ENCODE measurements at places on chromosomes 5 and 9.
A peak's percentile ranks its signal among the peaks of the same experiment; 100 is the strongest.

- DNase-seq = no peak
Observed at GRCh38 chr5:68173007-68173406, 42.5 kb upstream of the PIK3R1 start.

DNA sequence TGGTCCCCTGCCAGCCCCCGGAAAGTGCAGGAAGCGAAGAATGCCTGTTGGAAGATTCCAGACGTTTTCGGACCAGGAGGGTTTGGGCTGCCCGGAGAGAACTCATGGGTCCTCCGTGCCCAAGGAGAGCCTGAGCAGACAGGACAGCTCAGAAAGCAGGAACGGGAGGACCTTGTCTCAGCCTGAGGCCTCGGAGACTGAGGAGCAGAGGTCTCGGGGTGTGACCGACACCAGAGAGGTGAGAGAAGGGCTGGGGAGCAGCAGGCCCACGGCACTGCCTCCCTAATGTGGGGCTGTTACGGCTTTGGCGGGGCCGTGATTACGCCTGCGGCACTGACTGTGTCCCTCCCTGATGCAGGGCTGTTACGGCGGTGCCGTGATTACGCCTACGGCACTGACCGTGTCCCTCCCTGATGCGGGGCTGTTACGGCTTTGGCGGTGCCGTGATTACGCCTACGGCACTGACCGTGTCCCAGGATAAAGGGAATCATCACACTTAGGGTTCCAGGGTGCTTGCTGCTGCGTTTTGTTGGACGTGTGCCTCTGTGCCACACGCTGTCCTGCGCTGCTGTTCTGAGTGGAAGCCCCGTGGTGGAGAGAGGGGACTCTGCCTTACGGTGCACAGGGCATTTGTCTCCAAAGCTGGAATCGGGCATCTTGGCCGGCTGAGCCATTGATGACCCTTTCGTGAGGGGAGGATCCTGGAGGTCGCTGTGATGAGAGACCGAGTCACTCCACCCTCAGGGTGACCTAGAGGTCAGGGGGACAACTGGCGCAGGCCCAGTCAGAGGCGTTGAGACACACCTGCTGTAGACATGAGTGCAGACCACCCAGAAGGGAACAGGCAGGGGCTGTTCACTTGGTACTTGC lies 25.7 kb downstream of the CEP72 start:
- DNase-seq = no peak

GRCh38 chr9:87677776-87678587 lies 47.9 kb upstream of the CTSL start:
- DNase-seq = no peak

- DNase-seq = no peak
Observed at GRCh38 chr5:95876782-95877181, 54.3 kb upstream of the GLRX start.

GRCh38 chr5:174381241-174381640 lies 335.7 kb downstream of the NSG2 start:
- no peak for DNase-seq

- no peak for DNase-seq
Observed at GRCh38 chr5:153237671-153238332, 252.7 kb upstream of the GRIA1 start.

DNA sequence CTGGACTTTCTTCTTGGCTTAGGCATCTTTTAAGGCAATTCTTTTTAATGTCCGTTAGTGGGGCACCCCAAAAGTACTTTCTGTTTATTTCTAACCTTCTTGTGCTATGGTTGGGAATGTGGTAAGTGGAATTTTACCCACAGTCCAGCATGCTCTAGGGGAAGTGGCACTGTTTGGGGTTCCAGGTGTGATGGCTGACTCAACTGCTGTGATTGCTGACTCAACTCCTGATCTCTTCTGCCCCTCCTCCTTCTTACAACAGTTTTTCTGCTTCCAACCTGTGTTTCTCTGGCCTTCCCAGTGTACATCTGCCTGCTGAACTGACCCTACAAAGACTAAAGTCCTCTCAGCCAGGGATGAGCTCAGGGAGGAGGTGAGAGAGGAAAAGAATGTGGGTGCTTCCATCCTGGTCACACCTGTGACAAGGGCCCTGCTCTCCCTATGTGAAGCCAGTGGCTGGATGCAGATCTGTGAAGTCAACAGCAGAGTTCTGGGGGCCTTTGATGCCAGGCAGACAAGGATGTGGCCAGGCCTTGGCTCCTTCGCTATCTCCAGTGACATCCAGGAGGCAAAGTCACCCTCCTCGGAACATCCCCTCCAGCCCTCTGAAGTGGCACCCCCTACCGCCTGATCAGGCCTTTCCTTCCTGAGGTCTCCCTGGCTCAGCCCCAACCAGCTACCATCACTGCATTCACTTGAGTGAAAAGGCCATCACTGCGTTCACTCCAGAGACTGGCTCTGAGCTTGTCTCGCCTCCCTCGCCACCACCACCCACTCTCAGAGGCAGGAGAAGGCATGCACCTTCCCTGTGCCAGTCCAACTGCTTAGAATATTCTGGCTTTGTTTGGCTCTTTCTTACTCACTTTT lies 72.2 kb downstream of the C5orf15 start:
- no peak for DNase-seq

DNA sequence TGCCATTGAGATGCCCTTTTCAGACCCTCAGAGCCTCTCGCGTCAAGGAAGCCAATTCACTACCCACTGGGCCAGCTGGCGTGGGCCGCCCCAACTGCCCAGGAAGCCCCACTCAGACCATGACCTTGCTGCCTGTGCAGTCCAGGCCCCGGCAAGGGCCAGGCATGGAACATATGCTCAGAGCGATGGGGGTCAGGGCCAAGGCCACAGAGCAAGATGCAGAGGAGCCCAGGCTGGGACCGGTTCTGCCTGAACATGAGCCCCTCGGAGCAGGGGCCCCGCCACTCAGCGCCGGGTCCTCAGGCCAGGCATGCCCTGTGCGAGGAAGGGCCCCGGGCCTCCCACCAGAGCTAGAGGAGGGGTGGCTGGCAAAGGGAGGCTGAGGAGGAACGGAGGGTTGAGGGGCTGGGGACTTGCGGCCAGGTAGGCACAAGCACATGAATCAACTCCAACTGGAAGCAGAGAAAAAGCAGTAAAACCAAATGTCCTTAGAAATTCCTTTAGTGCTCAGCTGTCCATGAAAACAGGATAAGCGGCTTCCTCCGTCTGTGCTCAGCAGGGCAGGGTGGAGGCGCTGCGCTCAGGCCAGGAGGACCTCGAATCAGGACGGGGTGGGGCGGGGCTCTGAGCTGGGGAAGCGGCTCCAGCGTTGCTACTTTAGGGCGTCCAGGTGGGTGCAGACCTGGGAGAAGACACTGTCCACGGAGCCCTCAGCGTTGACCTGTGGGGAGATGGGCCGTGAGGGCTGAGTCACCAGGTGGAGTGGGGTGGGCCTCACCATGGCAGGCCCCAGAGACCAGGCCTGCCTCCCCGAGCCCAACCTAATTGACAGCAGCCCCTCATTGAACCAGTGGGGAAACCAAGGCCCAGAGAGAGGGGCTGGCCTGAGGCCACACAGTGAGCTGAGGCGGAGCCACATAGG lies 9.9 kb downstream of the AK1 start:
- no peak for DNase-seq

DNA sequence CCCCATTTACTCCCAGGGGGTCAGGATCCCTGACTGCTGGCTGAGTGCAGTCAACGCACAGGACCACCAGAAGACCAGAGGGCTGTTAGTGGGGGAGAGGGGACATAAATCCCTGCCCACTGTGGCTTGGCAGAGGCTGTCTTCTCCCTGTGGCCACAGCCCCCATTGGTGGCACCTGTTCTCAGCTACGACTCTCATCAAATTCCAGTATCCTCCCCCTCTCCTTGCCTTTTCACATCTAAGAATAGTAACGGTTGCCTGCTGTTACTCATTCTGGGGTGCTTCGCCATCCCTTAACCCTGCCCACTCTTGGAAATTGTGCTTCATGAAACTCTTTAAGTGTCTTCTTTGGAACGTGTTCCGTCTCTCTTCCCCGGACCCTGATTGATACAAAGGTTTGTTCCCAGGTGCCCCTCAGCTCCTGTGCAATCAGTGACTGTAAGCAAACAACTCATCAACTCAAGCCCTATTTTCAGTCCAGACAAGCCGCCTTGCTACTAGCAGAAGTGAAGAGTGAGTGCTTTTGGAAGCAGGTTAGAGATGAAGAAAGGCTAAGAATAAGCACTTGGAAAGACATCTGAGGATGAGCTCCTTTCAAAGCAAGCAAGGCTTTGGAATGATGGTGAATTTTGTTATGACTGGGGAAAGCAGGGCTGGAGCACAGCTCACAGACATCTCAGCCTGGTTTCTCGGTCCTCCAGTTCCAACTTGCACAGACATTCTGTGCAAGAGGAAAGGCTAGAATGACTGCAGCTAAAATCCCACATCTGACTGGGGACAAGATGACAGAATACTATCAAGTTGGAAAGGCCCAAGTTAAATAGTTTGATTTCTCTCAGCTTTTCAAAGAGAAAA lies 22.9 kb upstream of the DENND1A start:
- DNase-seq = no peak

DNA sequence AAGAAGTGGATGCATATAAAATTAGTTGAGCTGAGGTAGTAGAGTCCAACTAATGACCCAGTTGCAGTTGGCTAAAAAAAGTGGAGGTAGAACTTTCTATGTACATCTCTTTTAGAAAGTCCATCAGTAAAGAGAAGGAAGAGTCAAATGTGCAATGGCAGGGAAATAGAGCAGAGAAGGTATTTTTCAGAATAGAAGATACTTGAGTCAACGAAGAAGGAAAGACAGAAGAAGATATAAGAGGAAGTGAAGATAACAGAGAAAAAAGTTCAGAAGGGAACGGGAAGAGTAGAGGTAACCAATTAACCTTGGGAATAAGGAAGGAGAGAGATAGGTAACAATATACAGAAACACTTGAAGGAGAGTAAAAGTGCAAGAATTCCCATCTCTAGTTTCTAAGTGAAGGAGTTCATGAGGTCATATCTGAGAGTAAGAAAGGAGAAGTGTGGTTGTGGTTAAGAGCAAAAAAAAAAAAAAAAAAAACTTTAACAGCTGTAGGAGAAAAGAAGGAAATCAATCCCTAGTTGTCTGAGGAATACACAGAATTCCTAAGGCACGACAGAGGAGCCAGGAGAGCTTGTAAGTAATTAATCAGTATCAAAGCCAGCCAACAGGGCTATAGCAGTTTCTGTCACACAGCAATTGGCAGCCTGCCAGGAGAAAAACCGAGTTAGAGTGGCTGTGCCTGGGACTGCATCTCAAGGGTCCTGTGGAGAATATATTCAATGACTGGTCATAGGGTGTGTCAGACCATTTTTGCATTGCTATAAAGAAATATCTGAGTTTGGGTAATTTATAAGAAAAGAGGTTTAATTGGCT lies 61.0 kb downstream of the ARL15 start:
- DNase-seq = no peak

- no peak for DNase-seq
Observed at GRCh38 chr5:72170101-72170500, 62.8 kb downstream of the MAP1B start.

DNA sequence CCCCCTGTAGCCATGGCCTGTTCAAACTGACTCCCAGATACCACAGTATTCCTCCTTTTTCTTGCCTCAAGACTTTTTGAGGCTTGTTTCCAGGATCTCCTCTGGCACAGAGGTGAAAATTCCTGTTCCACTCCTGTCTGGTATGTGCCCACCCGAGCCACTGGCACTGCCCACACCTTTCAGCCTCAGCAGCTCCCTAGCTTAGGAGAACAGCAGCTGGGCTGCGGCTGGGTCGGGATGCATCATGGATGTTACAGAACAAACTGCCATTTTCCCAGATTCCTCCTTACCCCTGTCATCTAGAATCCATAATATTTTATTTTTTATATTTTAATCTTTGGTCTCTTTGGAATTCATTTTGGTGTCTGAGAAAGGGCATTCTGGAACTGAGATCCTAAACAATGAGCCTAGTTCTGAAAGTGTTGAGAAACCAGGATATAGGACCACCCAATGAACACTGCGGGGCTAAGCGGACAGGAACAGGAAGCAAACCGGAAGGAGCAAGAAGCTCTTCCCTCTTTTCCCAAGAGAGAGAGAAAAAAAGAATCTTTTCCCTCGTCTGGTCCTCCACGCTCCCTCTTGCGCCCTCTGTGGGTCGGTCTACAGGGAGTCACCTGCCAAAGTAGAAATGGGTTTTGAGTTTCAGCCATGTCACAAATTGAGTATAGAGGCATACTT lies 12.5 kb downstream of the OR2S2 start:
- DNase-seq = peak; percentile 64

DNA sequence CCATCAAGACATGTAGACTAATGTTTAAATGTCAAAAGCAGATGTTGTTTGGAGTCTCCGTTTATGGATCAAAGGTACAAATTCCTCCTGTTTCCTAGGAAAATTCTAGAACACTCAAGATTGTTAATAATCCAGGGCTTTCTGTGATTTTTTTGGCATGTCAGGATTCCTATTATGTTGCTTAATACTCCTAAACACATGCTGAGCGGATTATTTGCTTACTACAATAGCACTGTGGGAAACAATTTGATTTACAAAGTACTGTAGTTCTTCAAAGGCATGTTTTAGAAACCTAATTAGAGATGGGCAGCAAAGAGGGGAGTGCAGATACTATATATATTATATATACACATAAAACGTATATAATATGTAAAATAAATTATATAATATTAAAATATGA lies 19.0 kb upstream of the SCAMP1 start:
- no peak for DNase-seq

- no peak for DNase-seq
Observed at GRCh38 chr5:139806726-139807646, 11.4 kb downstream of the PSD2 start.

DNA sequence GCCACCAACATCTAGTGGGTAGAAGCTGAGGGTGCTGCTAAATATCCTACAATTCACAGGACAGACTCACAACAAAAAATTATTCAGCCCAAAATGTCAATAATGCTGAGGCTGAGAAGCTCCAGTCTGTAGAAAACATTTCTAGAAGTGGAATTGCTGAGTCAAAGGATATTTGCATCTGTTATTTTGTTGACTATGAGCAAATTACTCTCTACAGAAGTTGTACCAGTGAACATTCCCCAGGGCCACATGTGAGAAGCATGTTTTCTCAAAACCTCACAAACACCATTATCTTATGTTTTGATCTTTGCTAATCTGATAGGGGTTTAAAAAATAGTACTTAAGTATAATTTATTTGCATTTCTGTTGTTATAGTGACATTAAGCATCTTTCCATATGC lies 15.4 kb downstream of the ITK start:
- no peak for DNase-seq

GRCh38 chr5:433836-434235 lies 9.1 kb upstream of the EXOC3 start:
- DNase-seq = no peak

DNA sequence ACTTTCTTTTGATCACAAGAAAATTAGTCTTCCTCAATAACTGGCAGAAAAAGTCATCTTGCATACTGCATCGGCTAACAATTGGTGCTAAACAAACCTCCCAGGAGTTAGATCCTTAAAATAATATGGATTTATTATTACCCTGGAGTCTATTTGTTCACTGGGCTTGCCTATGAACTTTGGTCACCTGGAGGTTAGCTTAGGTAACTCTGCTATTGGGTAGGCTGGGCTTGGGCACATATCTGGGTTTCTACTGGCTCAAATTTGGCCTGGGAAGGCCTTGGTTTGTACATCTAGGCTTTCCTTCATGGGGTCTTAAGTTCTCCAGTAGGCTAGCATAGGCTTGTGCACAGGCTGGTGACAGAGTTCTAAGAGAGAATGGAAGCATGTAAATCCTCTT lies 279.9 kb downstream of the RASEF start:
- DNase-seq = no peak

- no peak for DNase-seq
Observed at GRCh38 chr5:141957367-141957996, 520 bp downstream of the PCDH12 start.

Measured in activated CD4-positive, alpha-beta T cell treated with anti-CD3 and anti-CD28 coated beads for 24 hours (primary cell).